Cortex of kidney (tissue), 1 donor: ENCODE measurements at places on chromosomes 2 and 18.

DNA sequence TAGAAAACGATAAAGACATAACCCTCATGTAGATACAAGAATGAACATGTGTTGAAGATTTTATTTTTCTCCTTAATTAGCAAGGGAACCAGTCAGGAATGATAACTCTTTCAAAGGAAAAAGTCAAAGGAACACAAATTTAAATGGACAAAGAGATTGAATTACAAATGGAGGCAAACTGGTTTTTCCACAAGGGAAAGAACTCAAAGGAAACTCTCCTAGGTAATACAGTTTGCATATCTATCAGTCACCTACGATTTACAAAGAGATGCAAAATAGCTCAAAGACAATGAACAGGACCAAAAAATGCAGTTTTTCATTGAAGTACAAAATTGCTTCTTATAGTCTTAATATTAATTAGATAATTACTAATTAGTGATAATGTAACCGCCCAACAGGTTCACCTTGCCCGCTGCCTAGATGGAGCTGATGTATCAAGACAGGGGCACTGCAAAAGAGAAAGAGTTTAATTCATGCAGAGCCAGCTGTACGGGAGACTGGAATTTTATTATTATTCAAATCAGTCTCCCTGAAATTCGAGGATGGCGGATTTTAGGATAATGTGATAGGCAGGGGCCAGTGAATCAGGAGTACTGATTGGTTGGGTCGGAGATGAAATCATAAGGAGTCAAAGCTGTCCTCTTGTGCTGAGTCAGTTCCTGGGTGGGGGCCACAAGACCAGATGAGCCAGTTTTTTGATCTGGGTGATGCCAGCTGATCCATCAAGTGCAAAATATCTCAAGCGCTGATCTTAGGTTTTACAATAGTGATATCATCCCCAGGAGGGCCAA is 151.0 kb downstream of the TMEM17 start:
- DNase-seq, result no peak

GRCh38 chr2:188527141-188527540 is 235.5 kb downstream of the GULP1 start:
- no peak for DNase-seq

GRCh38 chr18:67402543-67402942 is 114.0 kb downstream of the DSEL start:
- no peak for DNase-seq

GRCh38 chr2:16316456-16317210 is 349.0 kb downstream of the CYRIA start:
- DNase-seq, result no peak

DNA sequence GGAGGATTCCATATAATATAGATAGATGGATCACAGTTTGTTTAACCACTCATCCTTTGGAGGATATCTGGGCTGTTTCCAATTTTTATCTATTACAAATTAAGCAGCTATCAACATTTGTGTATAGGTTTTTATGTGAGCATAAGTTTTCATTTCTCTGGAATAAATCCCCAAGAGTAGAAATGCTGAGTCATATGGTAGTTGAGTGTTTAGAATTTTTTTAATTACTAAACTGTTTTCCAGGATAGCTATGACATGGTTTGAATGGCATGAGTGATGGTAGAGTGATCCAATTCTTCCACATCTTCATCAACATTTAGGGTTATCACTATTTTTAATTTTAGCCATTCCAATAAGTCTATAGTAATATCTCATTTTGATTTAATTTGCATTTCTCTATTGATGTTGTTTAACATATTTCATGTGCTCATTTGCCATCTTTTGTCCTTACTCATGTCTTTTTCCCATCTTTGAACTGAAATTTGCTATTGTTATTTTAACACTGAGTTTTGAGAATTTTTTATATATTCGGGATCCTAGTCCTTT is 31.4 kb downstream of the ABCB11 start:
- DNase-seq, result no peak

GRCh38 chr2:224901121-224901676 is 141.1 kb downstream of the DOCK10 start:
- no peak for DNase-seq

- DNase-seq, result no peak
These were observed 112.5 kb upstream of the OTX1 start for GRCh38 chr2:62938126-62938525.

- DNase-seq, result no peak
These were observed 49.3 kb downstream of the DNMT3A start for GRCh38 chr2:25292408-25292807.

DNA sequence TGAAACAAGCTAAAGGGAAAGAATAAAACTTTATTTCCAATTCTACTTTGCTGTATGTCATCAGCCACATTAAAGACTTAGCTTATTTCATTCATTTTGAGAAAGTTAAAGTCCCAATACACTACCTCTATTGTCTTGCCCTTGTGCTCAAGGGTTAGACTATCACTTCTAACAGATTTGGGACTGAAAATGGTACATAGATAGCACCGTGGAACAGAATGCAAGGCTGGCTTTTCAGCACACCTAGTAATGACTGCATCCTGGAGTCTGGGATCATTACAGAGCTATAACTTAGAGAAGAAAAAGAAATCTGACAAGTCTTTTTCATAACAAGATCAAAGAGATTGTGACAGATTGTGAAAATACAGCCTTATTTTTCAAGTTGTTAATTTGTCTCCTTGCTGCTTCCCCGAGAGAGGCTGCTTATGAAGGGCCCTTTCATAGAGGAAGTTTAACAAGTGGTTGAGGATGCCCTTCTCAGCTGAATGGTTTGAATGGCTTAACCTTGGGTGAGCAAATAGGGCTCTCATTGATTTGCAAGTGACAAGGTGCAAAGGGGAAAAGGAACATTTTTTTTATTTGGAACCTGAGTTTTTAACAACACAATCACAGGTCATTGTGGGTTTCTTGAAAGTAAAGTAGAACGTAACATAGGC is 371.8 kb downstream of the EPHA4 start:
- no peak for DNase-seq

DNA sequence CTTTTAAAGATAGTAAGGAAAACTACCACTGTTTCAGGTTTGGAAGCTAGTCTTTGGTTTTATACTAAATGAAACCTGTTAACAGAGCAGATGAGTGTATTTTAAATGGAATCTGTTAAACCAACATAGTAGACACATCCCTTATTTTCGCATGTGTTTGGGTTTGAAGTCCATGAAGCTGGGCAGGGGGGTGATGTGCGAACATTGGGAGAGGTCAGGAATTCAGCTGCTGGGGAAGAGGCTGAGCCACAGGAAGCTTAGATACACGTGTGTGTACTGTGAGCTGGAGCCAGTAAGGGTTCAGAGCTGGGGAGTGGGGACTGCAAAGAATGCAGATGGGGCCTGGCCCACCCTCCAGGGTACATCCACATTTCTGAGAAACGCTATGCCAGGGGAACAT is 176.9 kb downstream of the VAPA start:
- no peak for DNase-seq

DNA sequence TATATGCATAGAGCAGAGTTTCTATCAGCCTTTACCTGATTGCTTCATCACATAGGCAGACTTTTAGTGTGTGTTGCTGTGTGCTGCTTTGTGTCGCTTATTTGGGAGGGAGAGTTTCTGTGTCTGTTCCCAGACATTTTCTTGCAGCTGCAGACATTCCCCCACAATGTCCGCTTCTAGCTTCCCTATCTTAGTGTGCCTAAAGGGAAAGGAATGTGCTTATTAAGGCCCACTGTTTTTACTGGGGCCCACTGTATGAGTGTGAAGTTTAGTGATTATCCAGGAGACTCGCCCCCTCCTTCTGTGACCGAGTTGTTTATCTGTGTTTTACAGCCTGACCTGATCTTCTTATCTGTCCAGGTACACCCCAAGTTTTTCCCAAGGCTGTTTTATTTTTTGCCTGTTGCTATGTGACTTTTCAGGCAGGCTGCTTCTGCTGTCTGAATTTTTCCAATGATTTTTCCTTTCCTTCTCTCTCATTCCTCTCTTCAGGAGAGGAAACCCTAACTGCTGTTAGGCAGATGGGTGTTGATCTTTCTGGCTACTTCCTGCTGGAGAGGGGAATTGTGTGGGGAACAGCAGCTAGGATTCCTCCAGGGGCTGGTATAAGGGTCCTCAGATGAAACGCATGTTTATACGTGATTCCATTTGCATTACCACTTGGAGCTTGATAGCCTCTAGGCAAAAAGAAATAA is 47.6 kb downstream of the STK17B start:
- no peak for DNase-seq

- DNase-seq, result no peak
These were observed 57.0 kb upstream of the TXNDC2 start for GRCh38 chr18:9828506-9829396.

- no peak for DNase-seq
These were observed 463.6 kb upstream of the REG3G start for GRCh38 chr2:78561876-78562275.
